ENCODE measurements at places on chromosomes 12 and 14.
A peak's percentile ranks its signal among the peaks of the same experiment; 100 is the strongest.

DNA sequence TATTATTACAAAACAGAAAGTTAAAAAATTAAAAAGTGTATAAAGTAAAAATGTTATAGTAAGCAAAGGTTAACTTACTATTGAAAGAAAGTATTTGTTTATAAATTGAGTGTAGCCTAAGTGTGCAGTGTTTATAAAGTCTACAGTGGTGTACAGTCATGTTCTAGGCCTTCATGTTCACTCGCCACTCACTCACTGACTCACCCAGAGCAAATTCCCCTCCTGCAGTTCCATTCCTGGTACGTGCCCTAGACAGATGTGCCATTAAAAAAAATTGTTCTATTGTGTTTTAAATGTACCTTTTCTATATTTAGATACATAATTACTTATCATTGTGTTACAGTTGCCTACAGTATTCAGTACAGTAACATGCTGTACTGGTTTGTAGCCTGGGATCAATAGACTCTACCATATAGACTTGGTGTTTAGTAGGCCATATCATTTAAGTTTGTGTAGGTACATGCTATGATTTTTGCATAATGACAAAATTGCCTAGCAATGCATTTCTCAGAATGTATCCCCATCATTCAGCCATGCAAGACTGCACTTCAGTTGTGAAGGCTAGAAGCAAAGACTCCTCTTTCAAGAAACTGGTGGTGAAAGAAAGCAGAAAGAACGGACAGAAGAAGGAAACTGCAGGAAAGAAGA lies 100.6 kb downstream of the DACT1 start:
- no peak for DNase-seq

GRCh38 chr12:5614256-5614655 lies 182.3 kb downstream of the NTF3 start:
- no peak for DNase-seq

- DNase-seq: no peak
Measured at GRCh38 chr14:89753828-89754412, 200.6 kb downstream of the EFCAB11 start.

- no peak for DNase-seq
Measured at GRCh38 chr12:76451528-76451927, 103.3 kb upstream of the BBS10 start.

GRCh38 chr12:127635838-127636237 lies 631.1 kb upstream of the TMEM132C start:
- DNase-seq: no peak

- DNase-seq: no peak
Measured at GRCh38 chr12:30448038-30448437, 247.6 kb downstream of the IPO8 start.

- no peak for DNase-seq
Measured at GRCh38 chr12:6241495-6241894, 41.3 kb downstream of the CD9 start.

DNA sequence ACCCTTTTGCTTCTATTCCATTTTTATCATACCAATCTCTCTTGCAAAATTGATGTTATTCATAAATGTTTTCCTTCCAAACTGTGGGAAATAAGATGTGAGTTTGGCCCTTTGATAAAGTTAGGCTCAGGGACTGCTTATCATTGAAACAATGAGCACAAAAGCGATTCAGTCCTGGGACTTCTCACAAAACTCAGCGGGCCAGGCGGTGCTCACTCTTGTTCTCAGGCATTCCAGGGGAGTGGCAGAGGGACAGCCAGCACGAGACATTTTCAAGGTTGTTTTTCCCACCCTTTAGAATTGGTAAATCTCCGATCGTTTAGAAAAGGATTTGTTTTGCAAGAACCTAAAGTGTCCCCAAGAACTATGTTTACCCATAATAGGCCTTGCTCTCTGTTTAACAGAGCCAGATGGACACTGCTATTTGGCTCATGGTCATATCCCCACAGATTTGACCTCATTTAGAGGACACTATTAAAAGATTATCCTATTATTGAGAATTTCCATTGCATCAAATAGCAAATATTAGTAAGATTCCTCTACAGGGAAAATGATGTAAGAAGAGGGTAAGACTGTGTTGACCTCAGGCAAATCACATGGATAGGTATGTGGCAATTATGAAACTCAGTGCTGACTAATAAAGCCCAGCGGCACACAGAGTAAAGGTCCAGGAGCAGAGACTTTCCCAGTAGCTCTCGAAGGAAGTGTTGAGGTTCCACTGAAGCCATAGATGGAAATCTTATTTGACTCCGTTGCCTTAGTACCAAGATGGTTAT lies 102.7 kb upstream of the USP44 start:
- no peak for DNase-seq

DNA sequence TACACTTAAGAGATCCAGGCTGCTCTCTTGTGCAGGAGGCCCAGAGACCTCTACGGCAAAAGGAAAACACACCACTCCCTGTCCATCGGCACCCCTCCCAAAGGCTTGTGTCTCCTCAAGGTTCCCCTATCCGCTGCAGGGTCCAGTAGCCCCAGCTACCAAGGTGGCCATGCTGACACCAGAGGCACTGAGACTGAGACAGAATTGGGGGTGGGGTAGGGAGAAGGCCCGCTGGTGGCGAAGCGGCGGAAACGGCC lies 590 bp downstream of the DDIT3 start:
- no peak for DNase-seq

DNA sequence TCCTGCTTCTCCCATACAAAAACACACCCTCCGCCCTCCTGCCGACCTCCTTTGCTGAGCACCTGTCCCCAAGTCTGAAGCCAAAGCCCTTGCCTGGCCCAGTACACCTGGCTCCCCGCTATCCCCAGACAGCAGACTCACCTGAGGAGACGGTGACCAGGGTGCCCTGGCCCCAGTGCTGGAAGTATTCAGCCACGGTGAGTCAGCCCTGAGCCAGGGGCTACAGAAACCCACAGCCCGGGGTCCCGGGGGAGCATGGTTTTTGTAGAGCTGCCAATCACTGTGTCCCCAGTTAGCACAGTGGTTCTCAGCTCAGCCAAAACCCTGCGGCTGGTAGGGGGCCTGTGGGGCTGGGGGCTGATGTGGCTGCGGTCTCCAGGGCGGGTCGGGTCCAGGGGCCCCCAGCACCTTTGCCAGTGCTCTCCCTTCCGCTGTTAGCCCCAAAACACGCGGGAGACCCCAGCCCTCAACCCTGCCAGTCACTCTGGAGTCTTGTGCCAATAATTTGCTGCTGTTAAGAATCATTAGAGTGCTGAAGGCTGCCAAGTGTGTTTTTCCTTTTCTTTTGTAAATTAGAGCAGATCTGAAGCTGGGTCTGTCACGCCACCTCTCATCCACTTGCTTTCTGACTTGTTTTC lies 339.0 kb downstream of the TMEM121 start:
- no peak for DNase-seq

DNA sequence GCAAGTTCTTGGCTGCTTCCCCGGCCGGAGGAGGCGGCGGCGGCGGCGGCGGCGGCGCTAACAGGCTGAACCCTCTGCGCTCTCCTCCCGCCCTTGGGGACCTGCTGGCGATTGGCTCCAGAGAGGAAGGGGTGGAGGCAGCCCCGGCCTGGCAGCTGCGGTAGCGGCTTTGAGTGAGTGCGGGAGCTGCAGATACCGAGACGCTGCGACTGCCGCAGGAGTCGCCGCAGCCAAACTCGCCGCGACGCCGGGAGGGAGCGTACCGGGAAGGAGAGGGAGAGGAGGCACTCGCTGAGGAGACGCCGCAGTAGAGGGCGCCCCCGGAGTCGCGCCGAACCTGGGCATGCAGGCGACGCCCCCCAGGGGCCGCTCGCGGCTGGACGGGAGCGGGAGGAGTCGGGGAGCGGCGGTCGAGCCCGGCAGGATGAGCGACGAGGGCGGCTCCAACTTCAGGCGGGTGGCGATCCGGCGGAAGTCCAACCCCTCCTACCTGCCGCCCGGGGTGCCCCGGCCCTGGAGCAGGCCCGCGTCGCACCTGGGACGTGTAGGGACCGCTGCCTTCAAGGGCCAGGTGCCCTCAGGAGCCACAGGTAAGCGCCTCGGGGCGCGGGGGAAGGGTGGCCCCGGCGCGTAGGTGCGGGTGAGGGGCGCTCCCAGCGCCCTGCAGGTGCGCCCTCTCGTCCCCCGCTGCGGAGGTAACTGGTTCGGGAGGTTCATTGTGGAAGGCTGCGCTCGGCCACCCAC lies at the start of gene FGD4:
TSS of gene FGD4 (plus strand) at position 189 of the 744 bp plus-strand sequence.
- peak; percentile 57 for DNase-seq

GRCh38 chr12:109734219-109735000 lies 20.8 kb downstream of the FAM222A start:
- DNase-seq: no peak

DNA sequence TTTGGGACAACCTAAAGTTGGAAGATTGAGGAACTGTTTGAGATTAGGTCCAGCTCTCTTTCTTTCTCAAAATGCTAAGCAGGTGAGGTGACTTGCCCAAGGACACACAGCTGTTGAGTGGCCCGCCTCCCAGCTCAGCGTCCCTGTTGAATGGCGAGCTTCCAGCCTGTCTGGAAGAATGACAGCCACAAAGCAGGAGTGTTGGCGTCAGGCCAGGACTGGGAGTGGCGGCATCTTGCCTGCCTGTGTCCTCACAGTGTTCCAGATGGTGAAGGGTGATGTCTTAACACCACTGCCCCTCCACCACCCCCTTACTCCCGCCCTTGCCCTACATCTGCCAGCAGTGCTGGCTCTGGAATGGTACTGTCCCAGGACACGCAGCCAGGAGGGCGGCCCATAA lies 4.4 kb upstream of the CEBPE start:
- no peak for DNase-seq

DNA sequence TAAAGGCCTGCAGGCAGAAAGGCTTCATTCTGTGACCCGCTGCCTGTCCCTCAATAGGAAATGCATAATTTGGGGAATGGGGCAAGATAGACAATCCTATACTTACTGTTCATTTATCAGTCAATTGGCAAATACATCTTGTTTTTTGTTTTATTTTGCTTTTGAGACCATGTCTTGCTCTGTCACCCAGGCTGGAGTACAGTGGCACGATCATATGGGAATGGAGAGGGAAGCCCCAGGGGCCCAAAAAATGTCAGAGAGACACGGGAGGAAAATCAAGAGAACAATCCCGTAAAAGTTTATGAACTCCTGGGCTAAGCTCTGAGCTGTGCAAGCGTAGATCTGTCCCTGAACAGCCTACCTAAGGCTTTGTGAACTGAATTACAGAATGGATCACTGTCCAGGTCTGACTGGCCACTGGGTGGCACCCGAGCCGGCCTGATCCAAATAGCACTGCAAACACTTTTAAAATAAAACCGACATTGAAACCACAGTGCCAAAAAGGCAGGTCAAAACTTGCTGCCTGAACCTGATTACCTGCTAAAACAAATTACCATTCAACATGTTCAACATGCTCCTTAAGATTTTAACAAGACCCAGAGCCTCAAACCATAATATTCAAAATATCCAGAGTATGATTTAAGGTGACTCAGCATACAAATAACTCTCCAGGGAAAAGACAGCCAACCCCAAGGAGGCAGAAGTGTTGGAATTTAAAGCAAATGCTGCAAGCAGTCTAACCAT lies 11.8 kb downstream of the COPS7A start:
- DNase-seq: peak; percentile 28

DNA sequence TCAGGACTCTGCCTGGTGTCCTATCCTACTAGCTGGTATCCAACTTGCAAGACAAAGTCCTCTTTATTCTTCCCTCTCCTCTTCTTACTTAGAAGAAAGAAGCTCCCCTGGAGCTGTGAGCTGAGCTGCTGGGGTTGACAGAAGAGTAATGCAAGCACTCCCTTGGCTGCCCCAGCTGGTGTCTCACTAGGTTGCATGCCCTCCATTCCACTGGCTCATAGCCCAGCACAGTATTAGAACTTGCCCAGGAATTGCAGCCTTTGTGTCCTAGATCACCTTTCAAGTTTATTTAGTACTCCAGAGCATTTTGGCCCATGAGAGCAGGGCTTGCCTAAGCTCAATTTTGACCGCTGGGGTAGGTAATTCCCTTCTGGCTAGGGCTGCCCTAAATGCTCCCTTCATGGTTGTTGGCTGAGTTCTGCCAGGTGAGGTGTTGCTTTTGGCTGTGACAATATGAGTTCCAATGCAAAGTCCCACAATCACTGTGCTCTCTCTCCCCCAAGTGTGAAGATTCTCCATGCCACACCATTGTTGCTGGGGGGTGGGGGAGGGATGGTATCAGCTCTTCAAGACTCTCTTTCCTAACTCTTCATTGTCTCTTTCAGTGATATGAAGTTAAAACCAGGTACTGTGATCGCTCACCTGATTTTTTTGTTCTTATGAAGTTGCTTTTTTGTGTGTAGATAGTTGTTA lies 317.4 kb upstream of the DDHD1 start:
- DNase-seq: no peak

DNA sequence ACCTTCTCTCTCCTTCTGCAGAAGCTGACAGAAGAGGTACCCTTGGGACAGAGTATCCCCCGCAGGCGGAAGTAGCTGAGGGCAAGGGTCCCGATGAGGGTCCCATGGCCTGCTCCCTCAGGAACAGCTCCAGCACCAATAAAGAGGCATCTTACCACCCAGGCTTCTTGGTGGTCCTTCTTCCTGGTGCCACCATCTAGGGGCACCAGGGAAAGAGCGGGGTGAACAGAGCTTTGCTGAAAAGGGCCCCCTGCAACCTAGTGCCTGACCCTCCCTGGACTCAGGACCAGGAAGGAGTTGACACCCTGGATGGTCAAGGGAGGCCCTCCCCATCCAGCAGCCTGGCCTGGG lies 591 bp upstream of the IRF9 start:
- no peak for DNase-seq

GRCh38 chr12:120216742-120217605 lies 16.1 kb upstream of the RPLP0 start:
- no peak for DNase-seq

DNA sequence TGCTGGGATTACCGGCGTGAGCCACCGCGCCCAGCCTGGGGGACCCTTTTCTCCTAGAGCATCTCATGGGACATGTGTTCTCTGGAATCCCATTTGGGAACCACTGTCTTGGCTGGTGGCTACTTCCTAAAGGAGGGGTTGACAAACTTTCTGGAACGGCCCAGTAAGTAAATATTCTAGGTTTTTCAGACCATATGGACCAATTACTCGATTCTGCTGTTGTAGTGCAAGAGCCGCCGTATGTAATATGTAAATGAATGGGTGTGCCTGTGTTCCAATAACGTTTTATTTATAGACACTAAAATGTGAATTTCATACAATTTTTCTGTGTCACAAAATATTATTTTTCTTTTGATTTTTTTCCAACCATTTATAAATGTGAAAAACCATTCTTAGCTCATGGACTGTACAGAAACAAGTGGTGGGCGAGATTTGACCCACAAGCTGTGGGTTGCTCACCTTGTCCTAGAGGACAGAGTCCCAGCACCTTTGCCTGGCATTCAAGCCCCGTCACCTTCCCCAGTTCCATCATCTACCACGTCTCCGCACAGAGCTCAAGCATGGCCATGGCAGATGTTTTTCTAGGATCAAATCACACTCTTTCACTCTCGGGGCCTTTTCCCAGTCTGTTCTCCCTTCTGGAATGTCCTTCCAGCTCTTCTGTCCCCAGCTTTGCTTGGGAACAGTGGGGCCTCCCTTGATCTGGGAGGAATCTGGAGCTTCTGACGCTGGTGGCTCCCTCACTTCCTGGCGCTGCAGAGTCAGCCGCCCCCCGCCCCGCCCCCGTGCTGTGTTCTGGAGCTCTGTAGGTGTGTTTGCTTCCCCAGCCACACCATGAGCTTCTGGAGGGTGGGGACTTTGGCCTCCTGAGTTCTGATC lies 17.9 kb upstream of the RCOR1 start:
- no peak for DNase-seq

- no peak for DNase-seq
Measured at GRCh38 chr14:90936757-90937440, 120.7 kb upstream of the TTC7B start.

Data from stimulated activated CD4-positive, alpha-beta T cell treated with anti-CD3 and anti-CD28 coated beads, Interleukin-1b, Interleukin-23, amount 100 ng/mL, for 48 hours (primary cell).